ENCODE measurements at places on chromosomes 2 and 18. TPM values are rescaled to one million over a fixed set of nuclear protein-coding genes. Genes with fewer than 3 reads are reported as not detected.

Gene TFPI
- total RNA-seq = 57.9 TPM

Gene SCYGR2
- not detected for total RNA-seq

Gene EPB41L3
- total RNA-seq = 44.7 TPM

Gene TLX2
- not detected for total RNA-seq
